ENCODE measurements at places on chromosomes 5 and 9.

- DNase-seq, result no peak
Measured at GRCh38 chr9:77910194-77910621, 121.4 kb downstream of the GNAQ start.

DNA sequence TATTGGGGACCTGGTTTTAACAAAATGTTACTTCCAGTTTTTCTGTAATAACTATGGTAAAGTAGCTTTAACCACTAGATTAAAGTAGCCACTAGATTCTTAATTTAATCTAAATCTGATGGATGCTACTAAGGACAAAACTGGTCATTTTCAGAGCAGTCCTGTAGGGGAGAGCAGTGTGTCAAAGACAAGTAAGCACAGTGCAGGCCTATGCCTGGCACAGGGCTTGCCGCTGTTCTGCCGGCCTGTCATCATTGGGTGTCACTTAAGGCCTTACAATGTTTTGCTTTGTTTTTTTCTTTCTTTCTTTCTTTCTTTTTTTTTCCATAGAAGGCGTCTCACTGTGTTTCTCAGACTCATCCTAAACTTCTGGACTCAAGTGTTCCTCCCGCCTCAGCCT is 53.0 kb upstream of the NXNL2 start:
- DNase-seq, result no peak

- DNase-seq, result no peak
Measured at GRCh38 chr5:88394536-88395175, 126.0 kb upstream of the TMEM161B start.

DNA sequence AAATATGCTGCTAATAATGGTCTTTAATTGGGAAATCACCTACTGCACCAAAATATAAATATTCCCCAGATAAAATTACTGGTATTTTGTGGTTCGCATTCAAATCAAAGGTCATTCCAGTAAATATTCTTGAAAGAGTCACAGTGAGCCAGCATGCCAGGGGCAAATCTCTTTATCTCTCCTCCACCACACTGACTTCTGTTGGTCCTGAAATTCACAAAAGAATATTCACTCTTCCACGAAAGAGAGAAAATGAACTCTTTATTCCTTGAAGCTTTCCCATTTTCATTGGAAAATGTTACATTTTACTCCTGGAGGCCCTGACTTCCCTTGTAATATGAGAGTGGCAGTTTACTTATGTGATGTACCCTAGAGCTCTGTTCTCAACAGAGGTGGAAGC is 39.7 kb downstream of the ZNF366 start:
- DNase-seq, result no peak

DNA sequence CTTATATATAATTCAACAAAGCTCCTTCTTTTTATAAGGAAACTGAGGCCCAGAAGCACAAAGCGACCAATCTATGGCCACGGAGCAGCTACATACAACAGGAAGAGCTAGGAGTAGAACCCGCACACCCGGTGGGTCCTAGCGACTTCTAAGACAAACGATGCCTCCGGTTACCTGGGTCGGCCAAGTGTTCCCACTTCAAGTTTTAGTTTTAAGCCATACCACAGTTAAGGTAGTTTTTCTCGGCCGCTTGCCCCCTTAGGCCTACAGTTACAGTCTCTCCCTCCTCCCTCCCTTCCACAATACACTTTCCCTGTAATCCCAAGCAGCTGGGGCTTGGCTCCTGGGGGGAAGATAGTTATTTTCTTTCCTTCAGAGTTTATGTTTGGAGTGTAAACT is 533 bp downstream of the SREK1IP1 start:
- DNase-seq, result no peak

DNA sequence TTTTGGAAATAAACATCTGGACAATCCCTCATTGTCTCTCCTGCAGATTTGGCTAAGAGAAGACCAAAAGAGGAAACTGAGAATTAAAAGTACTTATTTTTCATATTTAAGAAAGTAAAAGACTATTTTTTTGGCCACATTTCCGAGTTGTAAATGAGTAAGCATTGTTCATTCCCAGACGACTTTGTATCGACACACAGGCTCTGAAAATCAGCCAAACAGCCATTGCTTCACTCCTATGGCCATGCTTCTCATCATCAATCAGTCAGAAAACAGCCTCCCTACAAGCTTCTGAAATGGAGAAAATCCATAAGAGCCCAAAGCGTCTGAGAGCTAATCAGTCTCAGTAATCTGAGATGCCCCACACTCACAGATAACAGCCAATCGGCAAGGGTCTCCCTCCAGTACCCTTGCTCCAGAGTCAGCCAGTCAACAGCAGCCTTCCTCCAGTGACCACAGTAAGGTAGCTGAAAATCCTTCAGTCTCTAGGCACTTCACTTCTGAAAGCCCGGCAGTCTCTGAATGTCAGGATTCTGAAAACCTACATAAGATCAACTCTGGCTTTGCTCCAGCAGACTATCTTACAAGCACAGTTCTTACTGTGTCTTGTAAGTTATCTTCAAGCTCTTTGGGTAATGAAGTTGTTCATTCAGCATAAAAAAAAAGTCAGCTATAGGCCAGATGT is 30.9 kb downstream of the CDO1 start:
- no peak for DNase-seq

DNA sequence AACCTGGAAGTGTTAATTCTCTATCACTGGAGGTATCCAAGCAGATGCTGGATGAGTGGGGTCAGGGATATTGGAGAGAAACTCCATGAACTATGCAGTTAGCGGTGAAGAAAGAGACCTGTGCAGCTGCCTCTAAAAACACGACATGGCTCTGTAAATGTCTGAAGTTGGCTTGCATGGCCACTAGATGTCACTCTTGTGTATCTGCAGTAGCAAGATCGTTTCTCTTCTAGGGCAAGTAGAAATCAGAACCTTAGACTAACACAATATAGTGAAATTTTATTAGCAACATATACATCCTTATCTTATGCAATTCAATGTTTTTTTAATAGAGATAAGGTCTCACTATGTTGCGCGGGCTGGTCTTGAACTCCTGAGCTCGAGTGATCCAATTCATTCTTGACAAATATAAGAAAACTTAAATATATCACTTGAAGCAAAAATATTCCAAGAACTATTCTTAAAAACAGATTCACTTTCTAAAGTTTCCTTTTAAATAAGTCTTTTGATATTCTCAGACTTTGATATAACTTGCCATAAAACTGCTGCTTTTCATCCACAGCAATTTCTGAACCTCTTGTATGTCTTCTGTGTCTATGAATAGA is 2.9 kb downstream of the OR2S2 start:
- DNase-seq, result peak; percentile 47

- no peak for DNase-seq
Measured at GRCh38 chr9:109320331-109320741, 523 bp downstream of the EPB41L4B start.

DNA sequence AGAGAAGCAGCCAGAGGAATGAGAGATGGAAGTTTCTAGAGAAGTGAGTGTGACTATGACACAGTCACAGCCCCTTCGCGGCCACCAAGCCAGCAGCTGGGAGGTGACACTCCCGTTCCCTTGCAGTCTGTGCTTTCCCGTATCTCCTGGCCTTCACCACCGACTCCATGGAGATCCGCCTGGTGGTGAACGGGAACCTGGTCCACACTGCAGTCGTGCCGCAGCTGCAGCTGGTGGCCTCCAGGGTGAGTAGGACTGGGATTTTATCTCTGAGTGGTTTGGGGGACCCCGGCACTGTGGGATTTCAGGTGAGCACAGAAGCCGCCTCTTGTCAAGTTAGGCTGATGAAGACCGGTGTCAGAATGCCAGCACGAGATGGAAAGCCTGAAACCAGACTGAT is 12.1 kb upstream of the SLC2A8 start:
- DNase-seq, result no peak

DNA sequence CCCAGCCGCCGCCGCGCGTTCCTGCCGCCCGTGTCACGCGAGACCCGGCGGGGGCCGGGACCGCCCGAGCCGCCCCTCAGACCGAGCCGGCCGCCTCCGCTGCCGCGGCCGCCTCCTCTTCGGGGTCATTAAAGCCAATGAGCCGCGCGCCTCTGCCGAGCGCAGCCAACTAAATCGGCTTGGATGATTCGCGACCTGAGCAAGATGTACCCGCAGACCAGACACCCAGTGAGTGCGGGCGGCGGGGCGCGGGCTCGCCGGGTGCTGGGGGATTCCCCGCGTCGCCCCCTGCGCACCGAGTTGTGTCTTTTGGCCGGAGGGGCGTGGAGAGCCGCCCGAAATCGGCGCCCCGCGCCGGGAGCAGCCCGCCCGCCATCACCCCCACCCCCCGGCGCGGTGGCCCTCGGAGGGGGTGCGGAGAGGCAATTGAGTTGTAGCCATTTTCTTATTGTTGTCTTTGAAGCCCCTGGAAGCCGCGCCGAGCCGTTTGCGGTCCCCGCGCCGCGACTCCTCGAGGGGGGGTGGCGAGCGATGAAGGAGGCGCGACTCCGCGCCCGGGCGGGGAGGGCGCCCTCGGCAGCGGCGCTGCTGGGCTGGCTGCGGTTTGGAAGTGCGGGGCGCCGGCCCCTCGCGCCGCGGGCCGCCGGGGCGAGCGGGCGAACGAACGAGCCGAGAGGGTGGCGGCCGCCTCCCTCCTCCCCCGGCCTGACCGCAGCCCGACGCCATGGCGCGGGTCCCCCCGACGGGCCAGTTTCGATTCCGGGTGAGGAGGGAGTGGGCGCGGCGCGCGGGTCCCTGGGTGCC is 1.0 kb downstream of the TLE4 start:
- peak; percentile 65 for DNase-seq

- DNase-seq, result no peak
Measured at GRCh38 chr5:16025681-16026080, 153.9 kb downstream of the MARCHF11 start.

DNA sequence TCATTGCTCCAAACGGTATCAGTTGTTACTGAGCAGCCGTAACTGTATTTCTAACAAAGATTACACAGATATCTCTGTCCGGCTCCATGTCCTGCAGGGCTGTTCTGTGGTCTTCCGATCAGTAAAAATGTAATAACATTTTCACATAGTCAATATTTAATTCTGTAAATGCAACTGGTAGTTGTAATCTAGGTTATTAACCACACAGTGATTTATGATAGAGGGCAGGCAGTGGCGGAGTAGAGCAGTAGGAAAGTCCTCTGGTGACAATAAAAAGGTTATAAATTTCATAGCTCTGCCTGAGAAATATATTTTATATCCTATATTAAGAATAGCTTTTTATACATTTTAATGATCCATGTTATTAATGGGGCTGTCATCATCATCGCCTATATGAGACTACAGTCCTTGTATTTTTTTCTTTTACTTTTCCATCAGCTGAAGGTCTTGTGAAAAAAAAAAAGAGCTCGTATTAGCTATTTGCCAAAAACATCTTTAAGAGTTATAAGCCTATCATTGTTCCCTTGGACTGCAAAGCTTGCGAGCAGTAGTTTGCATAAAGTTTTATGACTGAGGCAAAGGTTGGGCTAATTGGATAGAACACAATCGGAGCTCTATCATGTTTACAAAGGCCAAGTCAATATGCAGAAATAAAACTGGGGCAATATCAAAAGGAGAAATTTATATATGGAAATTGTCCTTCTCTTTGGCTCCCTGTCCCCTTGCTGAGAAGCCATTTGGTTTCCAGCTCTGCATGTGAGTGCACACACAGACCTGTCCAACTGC is 648.0 kb downstream of the IRX1 start:
- DNase-seq, result no peak

- no peak for DNase-seq
Measured at GRCh38 chr5:141742866-141743851, 61.1 kb upstream of the ARAP3 start.

DNA sequence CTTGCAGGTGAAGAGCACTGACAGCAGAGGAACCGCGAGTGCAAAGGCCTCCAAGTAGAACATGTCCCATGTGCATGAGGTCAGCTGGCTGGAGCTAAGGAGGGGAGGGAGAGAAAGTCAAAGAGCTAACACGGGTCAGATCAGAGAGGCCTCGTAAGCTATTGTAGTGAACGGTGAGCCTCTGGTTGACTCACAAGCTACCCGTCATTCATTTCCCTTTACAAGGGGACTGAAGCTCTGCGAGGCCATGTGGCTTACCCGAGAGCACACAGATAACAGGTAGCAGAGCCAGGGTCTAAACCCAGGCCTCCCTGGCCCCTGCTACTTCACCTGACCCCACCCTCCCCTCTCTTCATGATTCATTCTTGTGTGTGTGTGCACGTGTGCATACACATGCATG is 152.7 kb upstream of the ADRA1B start:
- DNase-seq, result no peak

GRCh38 chr5:78927657-78928282 is 57.3 kb downstream of the ARSB start:
- DNase-seq, result no peak

- no peak for DNase-seq
Measured at GRCh38 chr5:135379046-135379654, 19.9 kb downstream of the MACROH2A1 start.

- DNase-seq, result no peak
Measured at GRCh38 chr5:144566747-144567420, 396.2 kb downstream of the KCTD16 start.

DNA sequence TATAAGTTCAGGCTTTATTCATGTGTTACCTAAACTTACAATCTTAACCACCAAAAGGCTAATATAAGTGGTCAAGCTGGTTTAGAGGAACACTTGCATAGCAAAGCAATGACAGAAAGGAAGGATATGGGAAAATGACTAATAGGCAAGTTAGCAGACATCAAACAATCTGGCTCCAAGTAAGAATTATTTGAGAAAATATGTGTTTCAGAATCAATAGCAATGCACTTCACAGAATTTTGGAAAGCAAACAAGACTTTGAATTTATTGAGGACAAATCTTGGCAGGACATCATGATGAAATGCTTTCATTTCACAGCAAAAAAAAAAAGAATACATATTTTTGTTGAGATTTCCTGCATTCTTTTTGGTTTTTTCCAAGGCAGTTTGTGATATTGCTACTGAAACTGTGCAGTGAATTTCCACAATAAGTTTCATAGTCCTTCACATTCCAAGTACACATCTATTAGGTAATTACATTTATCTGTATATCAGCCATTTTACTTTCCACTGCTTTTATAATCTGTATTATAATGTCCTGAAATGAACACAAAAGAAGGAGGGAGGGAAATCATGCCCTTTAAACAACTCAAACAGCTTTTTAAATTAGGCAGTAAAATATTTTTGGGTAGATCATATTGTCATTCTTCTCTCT is 417.9 kb downstream of the NR2F1-AS1 start:
- DNase-seq, result no peak

GRCh38 chr5:53257806-53258373 is 148.3 kb upstream of the MOCS2 start:
- no peak for DNase-seq

GRCh38 chr9:134226221-134226930 is 62.0 kb upstream of the RNU6ATAC start:
- DNase-seq, result no peak

GRCh38 chr5:135543485-135544304 is 7.9 kb upstream of the NEUROG1 start:
- DNase-seq, result no peak

- DNase-seq, result no peak
Measured at GRCh38 chr5:174545926-174546325, 178.5 kb upstream of the MSX2 start.

Data from CD4-positive, alpha-beta T cell treated with Interferon alpha-2 for 1 hour (primary cell).